ENCODE measurements at places on chromosomes 2 and 18. TPM values are rescaled to one million over a fixed set of nuclear protein-coding genes. Genes with fewer than 3 reads are reported as not detected.

Gene EXOC6B
- polyA plus RNA-seq: 3.3 TPM

GRCh38 chr18:9933865-9934264 is 20.0 kb downstream of the VAPA start:
- DNase-seq: no peak
- no peak overlapping the region for H3K4me3 ChIP-seq
- no peaks in the 10 kb centered on the region for H3K4me1 ChIP-seq
- H3K27ac ChIP-seq: no peak overlapping the region
- H3K27me3 ChIP-seq: no peaks in the 10 kb centered on the region

- peaks cover 7% of the 10 kb centered on the region for H3K4me1 ChIP-seq
- no peak for DNase-seq
- no peak overlapping the region for H3K27ac ChIP-seq
- no peak overlapping the region for H3K4me3 ChIP-seq
- H3K27me3 ChIP-seq: no peaks in the 10 kb centered on the region
These were observed 116.8 kb upstream of the SPRED2 start for GRCh38 chr2:65549257-65549627.

Gene SAP130
- 5.2 TPM for polyA plus RNA-seq

DNA sequence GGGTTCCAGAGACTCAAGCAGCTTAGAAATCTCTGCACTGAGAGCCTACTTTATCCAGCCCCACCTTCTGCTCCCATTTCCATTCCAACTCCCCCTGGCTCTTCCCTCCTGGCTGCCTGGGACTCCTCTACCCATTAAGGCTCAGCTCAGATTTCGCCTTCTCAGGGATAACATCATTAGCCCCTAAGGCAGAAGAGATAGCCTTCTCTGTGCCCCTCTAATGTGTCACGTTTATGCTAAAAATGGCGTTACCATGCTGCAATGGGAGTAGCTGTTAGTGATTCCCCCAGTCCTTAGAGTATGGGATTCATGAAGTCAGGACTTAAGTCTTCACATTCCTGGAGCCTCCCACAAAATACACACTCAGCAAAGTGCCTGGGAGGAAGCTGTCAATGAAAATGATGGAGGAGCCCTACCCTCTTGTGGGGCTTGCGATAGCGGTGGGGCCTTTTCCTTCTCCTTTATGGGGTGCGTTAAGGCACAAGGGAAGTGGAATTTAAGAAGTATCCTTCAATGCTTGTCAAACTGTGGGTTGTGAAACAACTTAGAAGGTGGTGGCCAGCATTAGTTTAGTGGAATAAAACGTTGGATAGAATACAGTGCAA is 144.7 kb upstream of the COPS8 start:
- no peak overlapping the region for H3K4me3 ChIP-seq
- no peaks in the 10 kb centered on the region for H3K27me3 ChIP-seq
- peaks cover 1% of the 10 kb centered on the region for H3K4me1 ChIP-seq
- DNase-seq: no peak

DNA sequence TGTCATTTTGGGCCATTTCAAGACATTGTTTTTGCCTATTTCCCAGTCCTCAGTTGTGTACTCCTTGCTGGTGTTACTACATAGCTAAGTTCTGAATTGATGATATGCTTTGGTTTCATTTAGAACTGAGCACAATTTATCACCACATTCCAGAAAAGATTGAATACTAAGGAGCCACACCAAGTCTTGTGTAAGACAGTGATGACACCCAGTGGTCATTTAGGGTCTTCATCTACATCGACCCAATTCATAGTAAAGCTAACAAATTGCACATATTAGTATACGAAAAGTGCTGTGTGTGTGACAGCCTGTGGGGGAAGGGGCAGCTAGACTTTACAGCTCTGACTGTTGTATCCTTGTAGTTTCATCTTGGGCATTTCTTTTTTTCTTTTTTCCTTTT is 10.9 kb upstream of the DLX2 start:
- H3K27ac ChIP-seq: no peak overlapping the region
- H3K4me3 ChIP-seq: no peak overlapping the region
- H3K27me3 ChIP-seq: no peaks in the 10 kb centered on the region

Gene KIF1A
- 0.14 TPM for polyA plus RNA-seq

DNA sequence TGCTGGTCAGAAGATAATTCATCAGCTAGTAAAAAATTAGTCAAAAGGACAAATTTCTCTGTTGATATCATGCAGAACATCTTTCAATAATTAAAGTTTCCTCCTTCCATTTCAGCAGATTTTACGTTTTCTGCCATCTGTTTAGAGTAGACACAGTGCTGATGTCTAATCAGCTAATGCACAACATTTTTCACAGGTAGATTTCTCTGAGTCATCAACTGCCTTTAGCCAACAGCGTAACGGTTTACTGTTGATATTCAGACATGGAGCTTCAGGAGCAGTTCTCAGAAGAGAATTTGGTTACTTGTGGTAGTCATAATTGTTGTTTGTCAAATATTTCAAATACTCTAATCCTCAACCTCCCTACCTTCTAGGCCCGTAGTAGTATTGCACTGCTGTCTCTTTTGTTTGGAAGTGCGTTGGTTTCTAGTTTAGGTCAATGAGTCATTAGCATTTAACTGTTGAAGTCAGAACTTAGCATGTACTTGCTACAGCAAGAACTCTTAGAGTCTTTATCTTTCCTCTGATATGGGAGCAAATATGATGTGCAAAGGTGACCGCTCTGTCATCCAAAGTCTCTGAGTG is 86.8 kb upstream of the TFPI start:
- no peak for DNase-seq
- no peak overlapping the region for H3K4me3 ChIP-seq
- H3K4me1 ChIP-seq: no peaks in the 10 kb centered on the region

Gene FOXD4L1
- polyA plus RNA-seq: 0.28 TPM

GRCh38 chr2:219294356-219295351 is 14.5 kb downstream of the PTPRN start:
- H3K27ac ChIP-seq: peak overlapping the region; percentile 63
- H3K27me3 ChIP-seq: no peaks in the 10 kb centered on the region
- H3K4me3 ChIP-seq: peak overlapping the region; percentile 33
- no peaks in the 10 kb centered on the region for H3K36me3 ChIP-seq

Gene EMILIN2
- 58.0 TPM for polyA plus RNA-seq

Gene SEPTIN10
- polyA plus RNA-seq: 32.8 TPM
